ENCODE measurements at places on chromosomes 6 and 20. TPM values are rescaled to one million over a fixed set of nuclear protein-coding genes. Genes with fewer than 3 reads are reported as not detected.

DNA sequence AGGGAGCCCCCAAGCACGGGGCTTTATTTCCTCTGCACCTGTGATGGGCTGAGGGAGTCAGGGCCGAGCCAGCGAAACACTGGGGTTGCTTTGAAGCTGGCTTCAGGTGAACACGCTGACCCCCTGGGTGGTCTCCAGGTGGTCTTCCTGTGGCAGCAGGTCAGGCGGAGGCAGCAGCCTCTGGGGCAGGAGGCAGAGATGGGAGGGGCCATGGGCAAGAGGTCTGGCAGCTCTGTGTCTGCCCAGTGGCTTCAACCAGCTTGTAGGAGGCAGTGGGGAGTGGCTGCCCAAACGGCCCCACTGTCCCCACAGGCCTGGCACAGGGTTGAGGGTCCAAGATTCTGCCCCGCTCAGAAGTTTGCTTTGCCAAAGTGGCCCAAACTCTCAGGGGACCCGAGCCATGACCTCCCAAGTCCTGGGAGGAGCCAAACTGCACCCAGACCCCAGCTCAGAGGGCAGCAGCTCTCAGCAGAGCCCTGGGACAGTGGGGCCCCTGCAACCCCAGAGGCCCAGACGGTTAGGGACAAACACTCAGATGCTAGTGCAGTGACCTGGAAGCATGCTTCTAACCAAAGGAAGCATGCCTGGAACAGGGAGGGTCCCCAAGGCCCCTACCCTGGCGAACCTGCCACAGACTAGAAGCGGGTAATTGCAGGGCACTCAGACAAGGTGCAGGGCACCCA lies 15.3 kb downstream of the NTSR1 start:
- DNase-seq, result no peak

DNA sequence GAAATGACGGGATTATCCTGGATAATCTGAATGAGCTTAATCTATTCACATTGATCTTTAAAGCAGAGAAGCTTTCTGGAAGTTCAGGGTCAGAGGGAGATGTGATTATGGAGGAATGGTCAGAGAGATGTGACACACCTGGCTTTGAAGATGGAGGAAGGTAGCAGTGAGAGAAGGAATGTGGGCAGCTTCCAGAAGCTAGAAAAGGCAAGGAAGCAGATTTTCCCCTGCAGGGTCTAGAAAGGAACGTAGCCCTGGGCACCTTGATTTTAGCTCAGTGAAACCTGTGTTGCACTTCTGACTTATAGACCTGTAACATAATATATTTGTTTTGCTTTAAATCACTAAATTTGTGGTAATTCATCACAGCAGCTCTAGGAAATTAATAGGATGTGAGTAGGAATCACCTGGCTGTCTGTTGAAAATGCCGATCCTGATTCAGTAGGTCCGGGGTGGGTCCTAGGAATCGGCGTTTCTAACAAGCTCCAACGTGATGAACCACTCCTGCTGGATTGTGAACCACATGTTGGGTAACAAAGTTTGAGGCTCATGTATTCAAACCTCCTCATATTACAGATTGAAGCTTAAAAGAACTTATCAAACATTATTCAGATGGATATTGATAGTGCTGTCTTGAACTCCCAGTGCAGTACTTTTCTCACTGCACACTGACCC lies 157.0 kb downstream of the GJA1 start:
- DNase-seq, result no peak

DNA sequence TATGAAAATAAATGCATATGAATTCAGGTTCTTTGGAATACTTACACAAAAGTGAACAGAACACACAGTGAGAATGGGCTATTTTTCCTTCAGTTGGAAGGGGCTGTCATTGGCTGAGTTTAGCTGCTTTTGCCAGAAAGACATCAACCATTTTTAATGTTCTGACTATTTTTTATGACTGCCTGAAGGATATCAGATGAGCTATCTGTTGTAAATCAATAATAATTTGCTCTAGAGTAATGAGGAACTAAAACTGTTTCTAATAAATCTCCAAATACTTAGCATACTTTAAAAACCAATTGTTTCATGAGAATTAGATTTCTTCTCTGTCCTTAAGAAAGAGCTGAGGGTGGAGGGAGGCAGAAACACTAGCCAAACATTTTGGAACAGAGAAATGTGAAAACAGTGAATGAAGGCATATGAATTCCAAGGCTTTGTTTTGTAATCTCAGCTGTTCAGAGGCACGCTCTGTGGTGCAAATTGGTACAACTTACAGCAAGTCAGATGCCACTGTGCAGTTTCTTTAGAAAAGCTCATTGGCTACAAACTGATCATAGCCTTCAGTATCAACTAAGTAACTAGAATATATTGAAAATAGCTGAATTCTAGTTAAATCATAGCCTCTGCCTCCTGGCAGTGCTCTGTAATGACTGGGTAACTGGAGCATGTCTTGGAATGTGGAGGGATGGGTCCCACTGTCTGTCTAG lies 228.9 kb upstream of the JAG1 start:
- DNase-seq, result peak; percentile 81

Gene HLA-DQA1
- total RNA-seq, result 3.2 TPM

- no peak for DNase-seq
These were observed 192.3 kb upstream of the MANEA start for GRCh38 chr6:95384988-95385387.

DNA sequence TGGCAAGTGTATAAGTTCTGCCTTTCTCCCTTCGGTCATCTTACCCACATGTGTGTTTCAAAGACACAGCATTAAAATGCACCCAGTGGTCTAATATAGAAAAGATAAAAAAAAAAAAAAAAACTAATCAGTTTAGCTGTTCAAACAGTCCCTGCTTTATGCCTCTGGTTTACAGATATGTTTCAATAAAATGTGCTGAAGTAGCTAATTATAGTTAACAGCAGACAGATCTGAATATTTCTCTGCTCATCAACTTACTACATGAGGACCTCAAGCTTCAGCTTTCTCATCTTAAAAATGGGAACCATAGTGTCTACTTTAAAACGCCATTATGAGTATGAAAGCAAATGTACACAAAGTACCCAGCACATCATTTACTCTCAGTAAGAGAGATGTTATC lies 280.6 kb upstream of the DEFB112 start:
- no peak for DNase-seq

Gene FAM209B
- not detected for total RNA-seq

Gene ADGRB3
- 3.3 TPM for total RNA-seq

Gene HSPA12B
- total RNA-seq, result 14.0 TPM

DNA sequence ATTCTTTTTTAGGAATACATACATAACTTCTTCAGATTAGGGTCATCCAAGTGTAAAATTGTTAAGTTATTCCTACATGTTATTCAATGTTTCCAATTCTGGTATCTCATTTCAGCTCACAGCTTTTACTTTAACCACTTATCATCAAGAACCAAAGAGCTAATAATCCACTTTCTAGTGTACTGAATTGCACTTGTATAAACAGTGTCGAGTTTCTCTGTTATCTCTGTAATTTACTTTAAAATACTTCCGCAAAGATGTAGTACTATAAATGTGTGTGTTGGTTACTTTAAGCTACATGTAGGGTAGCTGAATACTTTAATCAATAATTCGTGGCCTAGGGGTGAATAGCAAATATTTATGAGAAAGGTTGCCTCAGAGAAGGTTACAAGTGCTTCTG lies 8.8 kb upstream of the GJA1 start:
- no peak for DNase-seq

DNA sequence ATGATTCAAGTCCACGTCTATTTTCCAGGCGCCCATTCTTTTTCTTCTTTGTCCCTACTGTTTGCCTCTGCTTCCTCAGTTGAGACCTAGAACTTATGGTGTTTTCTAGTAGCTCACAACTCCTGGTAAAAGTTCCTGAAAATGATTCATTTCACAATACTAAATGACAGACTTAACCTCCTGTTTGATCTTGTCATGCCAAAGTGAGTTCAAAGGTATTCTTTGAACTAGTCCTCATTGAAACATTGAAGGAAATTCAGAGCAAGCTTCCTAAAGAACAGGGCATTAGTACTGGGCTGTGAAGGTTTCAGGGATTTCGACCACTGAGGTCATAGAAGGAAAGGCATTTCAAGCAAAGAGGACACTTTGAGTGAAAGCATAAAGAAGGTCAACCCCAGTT lies 132.8 kb downstream of the IBTK start:
- DNase-seq, result no peak

Gene INSM1
- total RNA-seq, result not detected

DNA sequence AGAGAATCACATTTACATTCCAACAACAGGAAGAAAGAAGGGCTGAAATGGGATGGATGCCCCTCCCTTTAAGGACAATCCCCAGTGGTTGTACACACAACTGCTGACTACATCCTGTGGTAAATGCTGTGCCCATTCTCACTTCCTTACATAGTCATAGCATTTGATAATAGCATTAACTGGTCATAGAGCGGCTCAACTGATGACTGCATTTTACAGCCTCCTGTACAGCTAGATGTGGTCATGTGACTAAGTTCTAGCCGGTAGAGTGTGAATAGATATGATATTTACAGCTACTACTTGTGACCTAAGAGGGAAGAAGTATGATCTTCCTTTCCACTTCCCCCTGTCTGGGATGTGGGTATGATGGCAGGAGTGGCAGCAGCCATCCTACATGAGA lies 24.7 kb downstream of the KCNK17 start:
- DNase-seq, result no peak

DNA sequence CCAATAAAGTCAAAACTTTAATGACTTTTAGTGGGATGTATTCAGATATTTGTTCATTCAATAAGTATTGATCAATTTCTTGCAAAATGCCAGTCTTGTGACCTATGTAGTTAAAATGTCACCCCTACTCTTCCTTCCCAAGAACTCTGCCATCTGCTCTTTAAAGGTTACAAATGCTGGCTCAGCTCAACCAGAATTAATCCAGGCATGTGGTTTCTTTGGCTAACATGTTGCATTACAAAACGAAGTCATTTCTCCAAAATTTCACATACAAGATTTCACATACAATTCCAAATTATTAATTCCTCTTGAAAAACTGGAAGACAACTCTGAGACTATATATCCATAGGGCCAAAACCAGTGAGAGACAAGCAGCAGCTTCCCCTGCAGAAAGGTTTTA lies 395.7 kb downstream of the PRKN start:
- no peak for DNase-seq

Gene DEFB132
- total RNA-seq, result not detected

GRCh38 chr6:116595247-116595646 lies 21.0 kb upstream of the RSPH4A start:
- no peak for DNase-seq

Gene DNAJC5
- 20.9 TPM for total RNA-seq

DNA sequence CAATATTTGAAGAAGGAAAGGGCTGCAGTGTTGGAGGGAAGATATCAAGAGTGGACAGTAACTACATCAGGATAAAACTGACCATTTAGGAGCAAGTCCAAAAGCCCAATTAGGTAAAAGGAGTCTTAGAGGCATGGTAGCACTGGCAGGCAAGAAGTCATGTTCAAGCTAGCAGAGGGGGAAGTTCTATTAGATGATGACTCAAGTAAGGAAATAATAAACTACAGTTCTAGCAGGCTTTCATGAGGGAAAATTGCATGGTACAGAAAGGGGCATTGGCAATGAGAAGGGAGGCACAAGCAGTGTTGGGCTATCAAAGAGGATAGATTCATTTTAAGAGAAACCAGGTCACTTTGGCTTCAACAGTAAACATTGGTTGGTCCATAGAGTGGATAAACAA lies 156.1 kb upstream of the PTPRK start:
- no peak for DNase-seq

DNA sequence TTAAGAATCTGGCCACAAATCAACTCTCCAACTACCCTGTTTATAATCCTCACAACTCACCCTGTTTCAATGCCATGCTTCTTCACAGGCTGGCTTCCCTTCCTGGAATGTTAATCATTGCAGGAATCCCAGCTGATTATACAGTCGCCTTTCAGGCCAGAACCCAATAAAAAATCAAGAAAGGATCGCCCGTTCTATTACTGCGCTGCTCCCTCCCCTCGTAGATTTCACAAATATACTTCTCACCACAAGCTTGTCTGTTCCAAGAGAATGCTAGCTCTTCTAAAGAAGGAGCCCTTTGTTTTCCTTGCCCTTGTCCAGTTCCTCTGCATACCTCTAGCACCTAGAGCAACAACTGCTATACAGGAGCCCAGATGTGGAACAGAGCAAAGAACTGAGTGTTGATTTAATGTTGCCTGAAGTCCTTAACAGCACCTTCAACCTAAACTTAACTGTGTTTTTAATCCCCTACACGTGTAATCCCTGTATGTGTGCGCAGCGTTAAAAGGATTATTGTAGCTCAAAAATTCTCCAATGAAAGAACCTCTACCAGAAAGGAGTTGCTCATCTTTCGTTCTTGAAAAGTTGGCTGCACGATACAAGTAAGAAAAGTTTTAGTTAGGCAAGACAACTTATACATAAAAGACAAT lies 988 bp downstream of the ECHDC1 start:
- peak; percentile 67 for DNase-seq

- DNase-seq, result no peak
These were observed 207.5 kb downstream of the SYNDIG1 start for GRCh38 chr20:24676978-24677370.

GRCh38 chr6:91852252-91852651 lies 1265.4 kb upstream of the MAP3K7 start:
- DNase-seq, result no peak

- no peak for DNase-seq
These were observed 267.9 kb downstream of the THBS2 start for GRCh38 chr6:168985705-168986104.

GRCh38 chr6:95230071-95230740 lies 347.1 kb upstream of the MANEA start:
- no peak for DNase-seq

DNA sequence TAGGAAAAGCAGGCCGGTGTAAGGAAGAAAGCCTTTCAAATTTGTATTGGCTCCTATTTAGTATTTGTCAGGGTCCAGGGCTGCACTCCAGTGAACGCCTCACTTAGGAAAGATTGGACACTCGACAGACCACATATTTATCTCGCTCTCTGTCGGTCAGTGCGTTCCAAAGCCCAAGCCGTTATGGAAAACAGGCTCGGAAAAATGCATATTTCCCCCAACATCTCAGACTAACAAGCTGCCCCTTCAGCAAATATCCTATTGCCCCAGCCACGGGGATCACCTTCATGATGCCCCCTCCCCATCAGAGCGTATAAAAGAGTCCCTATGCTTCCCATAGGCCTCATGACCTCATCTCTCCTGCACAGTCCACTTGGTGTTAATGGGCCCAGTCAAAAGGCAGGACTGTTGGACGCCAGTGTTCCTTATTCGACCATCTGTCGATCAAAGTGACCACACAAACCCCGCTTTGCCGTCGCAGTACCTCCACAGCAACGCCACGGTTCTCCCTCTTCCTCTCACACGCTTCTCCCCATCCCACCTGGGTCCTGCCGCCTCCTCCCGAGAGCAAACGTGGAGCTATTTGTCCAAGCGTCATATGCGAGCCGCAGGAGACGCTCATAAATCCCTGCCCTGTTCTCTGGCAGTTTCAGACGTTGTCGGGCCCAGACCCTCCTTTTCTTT lies 63.3 kb downstream of the NPEPL1 start:
- DNase-seq, result peak; percentile 42

Gene SNX21
- total RNA-seq, result 22.8 TPM

DNA sequence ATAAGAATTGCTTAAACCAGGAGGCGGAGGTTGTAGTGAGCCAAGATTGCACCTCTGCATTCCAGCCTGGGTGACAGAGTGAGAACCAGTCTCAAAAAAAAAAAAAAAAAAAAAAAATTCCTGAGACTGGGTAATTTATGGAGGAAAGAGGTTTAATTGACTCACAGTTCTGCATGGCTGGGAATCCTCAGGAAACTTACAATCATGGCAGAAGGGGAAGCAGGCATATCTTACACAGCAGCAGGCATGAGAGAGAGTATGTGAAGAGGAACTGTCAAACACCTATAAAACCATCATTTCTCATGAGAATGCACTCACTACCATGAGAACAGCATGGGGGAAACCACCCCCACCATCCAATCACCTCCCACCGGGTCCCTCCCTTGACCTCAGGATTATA lies 1.8 kb upstream of the FKBP1A start:
- DNase-seq, result no peak

- no peak for DNase-seq
These were observed 84.8 kb downstream of the TAF4 start for GRCh38 chr20:61980647-61981583.

All from skin of body (tissue), 3 donors.